EH (cell line): ENCODE measurements at places on chromosomes 12 and 14.

- no peak for DNase-seq
Observed at GRCh38 chr14:53531156-53531555, 378.0 kb upstream of the DDHD1 start.

DNA sequence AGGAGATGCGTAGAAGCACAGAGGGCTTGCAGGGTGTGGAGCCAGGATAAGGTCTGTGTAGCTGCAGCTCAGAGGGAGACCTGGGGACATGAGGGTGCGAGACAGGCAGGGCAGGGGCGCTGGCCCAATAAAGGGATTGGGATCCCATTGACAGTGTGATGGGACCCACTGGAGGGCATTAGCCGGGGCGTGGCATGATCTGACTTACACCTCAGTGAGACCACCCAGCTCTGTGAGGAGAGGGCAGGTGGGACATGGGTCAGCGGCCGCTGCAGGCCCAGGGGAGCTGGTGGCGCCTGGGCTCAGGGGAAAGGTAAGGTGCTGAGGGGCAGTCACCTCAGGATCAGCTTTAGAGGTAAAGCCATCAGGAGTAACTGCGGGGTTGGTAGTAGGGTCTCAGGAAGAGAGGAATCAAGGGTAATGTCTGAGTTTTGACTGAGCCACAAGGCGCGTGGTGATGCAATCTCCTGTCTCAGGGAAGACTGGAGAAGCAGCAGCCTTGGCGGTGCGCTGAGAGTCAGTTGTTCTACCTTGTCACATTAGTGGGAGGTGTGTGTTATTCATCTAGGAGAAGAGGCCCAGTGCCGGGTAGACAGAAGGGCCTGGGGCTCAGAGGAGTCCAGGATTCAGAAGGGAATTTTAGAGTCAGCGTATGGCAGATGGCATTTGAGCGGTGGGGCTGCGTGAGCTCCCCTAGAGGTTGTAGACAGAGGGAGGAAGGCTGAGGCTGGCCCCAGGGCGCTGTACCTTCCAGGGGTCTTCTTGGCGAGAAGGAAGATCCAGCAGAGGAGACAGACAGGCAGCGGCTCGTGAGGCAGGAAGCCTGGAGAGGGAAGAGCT is 30.8 kb upstream of the BDKRB2 start:
- DNase-seq = no peak

- no peak for DNase-seq
Observed at GRCh38 chr12:132333766-132334165, 4.4 kb upstream of the GALNT9 start.

- DNase-seq = peak; percentile 96
Observed at GRCh38 chr12:88310069-88310468, 168.0 kb downstream of the TMTC3 start.

DNA sequence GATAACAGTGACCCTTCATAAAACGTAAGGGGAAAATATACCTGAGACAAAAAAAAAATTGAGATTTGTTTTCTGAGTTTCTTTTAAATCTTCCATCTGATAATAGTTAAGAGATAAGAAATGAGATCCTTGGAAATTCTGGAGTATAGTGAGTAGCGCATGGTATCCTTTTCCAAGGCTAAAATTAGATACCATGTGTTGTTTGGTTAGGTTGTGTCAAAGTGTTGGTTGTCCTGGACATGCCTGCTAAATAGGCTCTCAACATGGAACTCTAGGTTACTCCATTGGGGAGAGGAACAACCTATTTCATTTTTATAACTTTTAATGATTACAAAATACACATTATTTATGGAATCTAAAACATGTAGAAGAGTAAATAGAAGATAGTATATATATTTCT is 14.8 kb downstream of the PYGL start:
- DNase-seq = no peak

DNA sequence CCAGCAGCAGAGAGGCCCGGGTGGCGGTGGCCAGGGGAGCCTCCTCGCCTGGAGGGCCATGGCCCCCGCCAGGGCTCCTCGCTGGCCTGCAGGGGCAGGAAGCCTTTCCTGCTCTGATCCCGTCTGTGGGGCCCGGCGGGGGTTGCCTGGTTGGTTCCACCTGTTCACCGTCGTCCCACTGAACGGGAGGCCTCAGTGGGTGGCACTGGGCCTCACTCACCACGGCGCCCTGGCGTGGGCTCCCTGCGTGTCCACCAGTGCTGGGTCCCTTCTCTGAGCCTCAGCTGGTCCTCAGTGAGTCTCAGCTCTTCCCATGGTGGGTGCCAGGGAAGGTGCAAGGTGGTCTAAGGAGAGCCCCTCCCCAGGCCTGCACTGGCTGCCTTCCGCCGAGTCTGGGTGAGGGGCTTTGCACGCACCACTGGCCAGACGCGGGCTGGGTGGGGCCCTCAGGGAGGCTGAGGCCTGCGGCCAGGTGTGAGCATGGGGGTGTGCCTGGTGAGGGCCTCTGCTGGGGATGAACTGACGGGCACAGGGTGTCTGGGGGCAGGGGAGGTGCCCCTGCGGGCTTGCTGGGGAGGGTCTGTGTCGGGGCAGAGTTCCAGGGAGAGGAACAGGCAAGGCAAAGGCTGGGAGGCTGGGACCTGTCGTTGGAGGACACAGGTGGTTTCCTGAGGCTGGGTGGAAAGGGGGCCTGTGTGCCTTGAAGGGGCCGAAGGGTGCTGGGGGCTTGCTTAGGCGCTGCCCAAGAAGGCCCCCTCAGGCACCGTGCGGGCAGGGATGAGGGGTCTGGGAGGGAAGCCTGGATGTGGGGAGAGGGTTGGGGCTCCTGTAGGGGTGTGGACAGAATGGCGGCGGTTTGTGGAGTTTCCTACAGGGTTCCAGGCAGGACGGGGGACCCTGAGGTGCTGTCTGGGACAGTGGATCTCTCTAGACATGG is 339.8 kb downstream of the TMEM121 start:
- DNase-seq = no peak
